ENCODE measurements at places on chromosomes 2 and 18. TPM values are rescaled to one million over a fixed set of nuclear protein-coding genes. Genes with fewer than 3 reads are reported as not detected.

ASB1 gene
- total RNA-seq, result 64.6 TPM

DNA sequence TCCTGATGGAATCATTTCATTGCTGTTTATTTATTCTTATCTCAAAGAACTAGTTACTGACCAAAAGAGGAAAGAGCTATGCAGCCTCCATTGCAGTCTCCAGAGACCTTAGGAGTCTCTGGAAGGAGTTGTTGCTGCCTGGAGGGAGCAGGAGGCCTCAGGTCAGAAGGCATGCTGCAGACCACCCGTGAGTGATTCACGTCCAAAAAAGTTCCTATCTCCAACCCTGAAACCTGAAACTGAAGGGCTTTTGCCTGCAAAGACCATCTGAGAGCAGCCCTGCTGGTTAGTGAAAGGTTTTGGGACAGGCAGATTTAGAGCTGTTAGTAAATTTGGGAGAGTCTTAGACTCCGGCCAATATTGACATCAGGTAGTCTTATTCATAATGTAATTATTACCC is 29.1 kb downstream of the SLC25A52 start:
- no peak for DNase-seq

DNA sequence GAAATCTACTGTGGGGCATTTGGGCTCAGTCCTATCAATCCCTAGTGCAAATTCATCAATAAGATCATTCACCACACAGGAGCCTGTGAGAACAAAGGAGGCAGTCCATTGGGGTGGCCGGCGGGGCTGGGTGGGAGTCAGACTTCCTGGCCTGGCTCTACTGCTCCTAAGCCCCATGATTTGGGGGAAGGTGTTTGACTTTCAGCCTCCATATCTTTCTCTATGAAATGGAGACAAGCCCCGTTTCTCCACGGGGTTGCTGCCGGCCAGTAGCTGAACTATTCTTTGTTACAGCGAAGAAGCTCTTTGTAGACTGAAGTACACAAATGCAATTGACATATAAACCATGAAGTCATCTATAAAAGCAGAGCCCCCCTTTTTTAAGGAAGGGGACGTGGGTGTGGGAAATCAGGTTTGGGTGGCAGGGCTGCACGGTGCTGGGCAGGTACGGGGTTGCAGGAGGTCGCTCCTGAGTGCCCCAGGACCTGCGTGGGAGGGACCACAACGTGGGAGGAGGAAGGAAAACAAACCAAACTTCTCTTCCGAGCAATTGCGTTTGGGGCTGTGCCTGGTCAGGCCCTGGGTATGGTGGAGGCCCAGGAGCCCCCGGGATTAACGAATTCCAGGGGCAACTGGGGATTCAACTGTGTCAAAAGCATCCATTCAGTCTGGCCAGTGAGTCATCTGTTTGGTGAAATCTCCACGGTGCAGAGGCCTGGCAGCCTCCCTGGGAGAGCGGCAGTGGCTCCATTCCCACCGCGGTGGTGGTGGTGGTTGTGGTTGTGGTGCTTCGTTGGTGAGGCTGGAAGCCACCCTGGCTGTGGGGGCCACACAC is 18.2 kb downstream of the FBLN7 start:
- no peak for DNase-seq

EFHD1 gene
- 15.0 TPM for total RNA-seq

BUB1 gene
- 45.7 TPM for total RNA-seq

CRYGD gene
- total RNA-seq, result not detected

GRCh38 chr2:241491549-241492173 is 16.7 kb downstream of the STK25 start:
- no peak for DNase-seq

COBLL1 gene
- total RNA-seq, result 8.0 TPM
